ENCODE measurements at places on chromosomes 4 and X.

DNA sequence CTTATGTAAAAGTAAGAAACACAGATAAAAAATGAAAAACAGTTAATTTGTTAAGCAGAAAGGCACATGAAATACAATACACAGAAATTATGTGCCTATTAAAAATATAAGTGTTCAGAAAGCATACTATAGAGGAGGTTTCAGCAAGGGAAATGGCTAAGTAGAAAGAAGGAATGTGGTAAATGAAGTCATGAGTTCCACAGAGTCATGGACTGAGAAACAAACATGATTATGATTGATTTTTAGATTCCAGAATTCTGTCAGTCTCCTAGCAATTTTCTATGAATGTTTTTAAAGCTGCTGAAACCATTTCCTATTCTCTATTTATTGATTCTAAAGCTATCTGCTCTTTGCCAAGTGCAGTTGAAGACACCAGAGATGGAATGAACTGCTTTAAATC is 1398.4 kb downstream of the ARAP2 start:
- DNase-seq: no peak
- H3K27ac ChIP-seq: no peak overlapping the region
- H3K4me3 ChIP-seq: no peak overlapping the region

DNA sequence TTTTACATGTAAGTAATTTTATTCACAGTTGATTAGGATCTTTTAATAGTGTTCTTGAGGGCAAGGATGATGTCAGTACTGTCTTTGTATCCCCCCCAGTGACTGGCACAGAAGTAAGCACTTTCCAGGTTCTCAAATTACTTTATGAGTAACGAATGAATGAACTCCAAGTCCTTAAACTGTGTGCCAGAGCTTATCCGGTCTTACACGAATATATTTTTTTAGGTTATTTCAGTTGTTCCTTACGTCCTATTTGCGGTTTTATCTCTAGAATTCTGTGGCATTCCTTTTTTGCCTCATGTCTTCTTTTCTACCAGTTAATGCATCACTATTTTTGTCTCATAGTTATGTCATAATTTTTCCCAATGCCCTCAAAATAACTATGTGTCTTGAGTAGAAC is 106.9 kb upstream of the MID1IP1 start:
- no peaks in the 10 kb centered on the region for H3K27me3 ChIP-seq
- H3K4me1 ChIP-seq: no peaks in the 10 kb centered on the region
- no peaks in the 10 kb centered on the region for H3K36me3 ChIP-seq
- no peak overlapping the region for H3K4me3 ChIP-seq
- no peak overlapping the region for H3K27ac ChIP-seq

- no peak overlapping the region for H3K27ac ChIP-seq
- no peak for DNase-seq
- H3K36me3 ChIP-seq: no peaks in the 10 kb centered on the region
- H3K4me3 ChIP-seq: no peak overlapping the region
Observed at GRCh38 chr4:17535242-17535641, 20.3 kb downstream of the CLRN2 start.

DNA sequence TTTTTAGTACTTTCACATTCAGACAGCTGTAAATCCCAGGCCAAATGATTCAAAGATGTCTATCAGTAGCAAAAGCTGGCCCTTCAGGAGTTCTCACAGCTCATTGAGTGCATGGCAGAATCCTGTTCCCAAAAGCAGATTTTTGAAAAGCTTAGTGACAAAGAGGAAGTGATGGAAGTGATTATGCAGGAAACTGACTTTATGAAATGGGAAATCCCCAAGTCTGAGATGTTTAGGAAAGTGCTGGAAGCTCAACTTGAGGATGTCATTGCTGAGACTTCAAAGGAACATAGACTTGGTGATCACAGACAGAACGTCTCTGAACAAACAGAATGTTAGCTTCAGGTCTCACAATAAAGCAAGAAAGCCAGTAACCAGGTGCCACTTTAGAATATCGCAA is 51.0 kb upstream of the CFAP47 start:
- no peaks in the 10 kb centered on the region for H3K4me1 ChIP-seq
- no peaks in the 10 kb centered on the region for H3K36me3 ChIP-seq
- H3K27ac ChIP-seq: no peak overlapping the region
- H3K27me3 ChIP-seq: no peaks in the 10 kb centered on the region

DNA sequence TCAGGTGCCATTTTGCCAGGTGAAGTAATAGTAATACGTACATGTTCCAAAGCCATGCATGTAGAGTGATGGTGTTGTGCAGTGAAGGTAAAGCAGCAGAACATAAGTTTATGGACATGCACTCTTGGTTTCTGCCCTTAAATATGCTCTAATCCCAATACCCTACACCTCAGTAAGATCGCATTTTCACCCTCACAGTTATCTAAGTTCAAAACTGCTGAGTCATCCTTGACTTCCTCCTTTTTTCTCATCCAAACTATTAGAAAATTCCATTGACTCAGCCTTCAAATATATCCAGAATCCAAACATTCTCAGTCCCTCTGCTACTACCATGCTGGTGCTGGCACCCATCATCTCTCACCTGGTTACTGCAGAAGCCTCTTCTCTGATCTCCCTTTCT is 652.9 kb upstream of the IGFBP7 start:
- no peaks in the 10 kb centered on the region for H3K27me3 ChIP-seq
- DNase-seq: no peak
- H3K4me3 ChIP-seq: no peak overlapping the region
- no peak overlapping the region for H3K27ac ChIP-seq
- no peaks in the 10 kb centered on the region for H3K36me3 ChIP-seq
- H3K4me1 ChIP-seq: no peaks in the 10 kb centered on the region

GRCh38 chr4:82499738-82500434 is 61.9 kb downstream of the TMEM150C start:
- no peaks in the 10 kb centered on the region for H3K36me3 ChIP-seq
- H3K27ac ChIP-seq: no peak overlapping the region
- H3K27me3 ChIP-seq: no peaks in the 10 kb centered on the region
- H3K4me3 ChIP-seq: no peak overlapping the region
- no peaks in the 10 kb centered on the region for H3K4me1 ChIP-seq
- DNase-seq: no peak

DNA sequence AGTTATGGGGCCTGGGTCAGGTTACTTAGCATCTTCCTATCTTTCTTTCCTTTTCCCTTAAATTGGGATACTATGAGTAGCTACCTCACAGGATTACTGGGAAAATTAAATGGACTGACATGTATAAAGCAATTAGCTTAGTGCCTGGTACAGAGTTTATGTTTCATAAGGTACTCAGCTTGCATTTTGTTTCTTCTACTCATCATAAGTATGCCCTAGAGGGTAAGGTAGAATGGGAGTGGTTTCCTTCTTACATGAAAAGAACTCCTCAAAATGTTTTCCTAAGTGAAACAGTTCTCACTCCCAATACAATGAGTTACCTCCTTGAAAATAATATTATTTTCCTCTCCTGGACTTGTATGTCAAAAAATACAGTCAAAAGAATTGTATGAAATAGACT is 75.7 kb downstream of the NPFFR2 start:
- DNase-seq: no peak
- H3K27ac ChIP-seq: no peak overlapping the region
- H3K4me1 ChIP-seq: no peaks in the 10 kb centered on the region
- no peaks in the 10 kb centered on the region for H3K36me3 ChIP-seq

- no peaks in the 10 kb centered on the region for H3K36me3 ChIP-seq
- no peak for DNase-seq
- no peaks in the 10 kb centered on the region for H3K27me3 ChIP-seq
- H3K4me1 ChIP-seq: no peaks in the 10 kb centered on the region
- H3K27ac ChIP-seq: peak overlapping the region; percentile 55
Observed at GRCh38 chrX:74523870-74524735, 90.3 kb downstream of the RLIM start.

DNA sequence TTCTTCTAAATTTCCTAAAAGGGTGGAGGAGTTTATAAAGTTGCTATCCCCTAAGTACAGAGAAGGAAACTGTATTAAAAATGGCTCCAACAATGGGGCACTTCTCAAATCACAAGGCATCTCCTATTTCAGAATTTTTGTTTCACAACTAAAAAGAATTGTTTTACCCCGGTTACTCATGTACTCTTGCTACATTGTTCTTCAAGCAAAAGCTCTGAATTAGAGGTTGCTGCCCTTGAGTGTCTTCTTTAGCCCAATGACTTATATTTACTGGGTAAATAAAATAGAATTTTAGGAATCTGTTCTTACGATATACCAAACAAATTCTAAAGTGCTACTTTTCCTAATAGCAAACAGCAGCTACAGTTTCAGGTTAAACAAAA is 67.5 kb downstream of the PPEF2 start:
- no peaks in the 10 kb centered on the region for H3K36me3 ChIP-seq
- H3K4me3 ChIP-seq: no peak overlapping the region
- H3K4me1 ChIP-seq: no peaks in the 10 kb centered on the region

GRCh38 chr4:8836664-8837171 is 34.9 kb downstream of the HMX1 start:
- H3K27ac ChIP-seq: no peak overlapping the region
- no peaks in the 10 kb centered on the region for H3K36me3 ChIP-seq
- H3K4me1 ChIP-seq: peaks cover 8% of the 10 kb centered on the region
- no peak for DNase-seq

- no peak overlapping the region for H3K27ac ChIP-seq
- no peaks in the 10 kb centered on the region for H3K36me3 ChIP-seq
- no peak overlapping the region for H3K4me3 ChIP-seq
Observed at GRCh38 chrX:30821116-30821515, 67.9 kb downstream of the TAB3 start.

DNA sequence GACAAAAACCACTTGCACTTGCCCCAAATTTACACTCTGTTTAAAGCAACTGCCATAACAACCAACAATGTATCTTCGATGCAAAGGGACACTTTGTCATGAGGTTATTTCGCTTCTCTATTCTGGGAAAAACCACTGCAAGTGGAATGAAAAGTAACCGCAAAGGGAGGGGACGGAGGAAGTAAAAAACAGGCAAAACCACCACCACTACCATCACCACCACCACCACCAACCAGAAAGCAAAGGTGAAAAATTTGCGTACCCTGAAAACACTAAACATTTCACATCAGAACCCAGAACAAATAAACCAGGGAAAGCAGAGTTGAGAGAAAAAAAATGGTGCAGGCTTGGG is 1.2 kb upstream of the N4BP2 start:
- H3K27me3 ChIP-seq: no peaks in the 10 kb centered on the region
- H3K27ac ChIP-seq: peak overlapping the region; percentile 89
- H3K4me3 ChIP-seq: peak overlapping the region; percentile 91
- no peaks in the 10 kb centered on the region for H3K36me3 ChIP-seq
- H3K4me1 ChIP-seq: peaks cover 35% of the 10 kb centered on the region

DNA sequence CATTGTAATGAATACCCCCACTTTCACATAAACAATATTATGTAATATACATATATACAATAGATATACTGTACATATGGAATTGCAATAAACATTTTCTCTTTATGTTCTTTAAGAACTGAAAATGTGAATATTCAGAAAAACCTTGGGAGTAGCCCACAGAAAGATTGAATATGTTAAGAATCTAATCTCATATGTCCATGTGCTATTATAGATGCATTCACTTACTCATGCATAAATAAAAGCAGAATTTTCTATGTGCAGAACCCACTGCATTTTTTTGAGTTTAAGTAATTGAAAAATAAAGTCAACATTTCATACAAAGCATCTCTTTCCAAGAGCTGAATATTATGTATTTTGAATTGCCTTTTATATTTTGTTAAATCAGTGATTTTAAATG is 902.3 kb downstream of the PCDH19 start:
- no peaks in the 10 kb centered on the region for H3K27me3 ChIP-seq
- no peak overlapping the region for H3K27ac ChIP-seq
- no peak overlapping the region for H3K4me3 ChIP-seq
- DNase-seq: no peak
- no peaks in the 10 kb centered on the region for H3K36me3 ChIP-seq

All from naive thymus-derived CD8-positive, alpha-beta T cell (primary cell).